ENCODE measurements at places on chromosomes 12 and 14. TPM values are rescaled to one million over a fixed set of nuclear protein-coding genes. Genes with fewer than 3 reads are reported as not detected.

- no peak for DNase-seq
Observed at GRCh38 chr14:34386865-34387485, 75.1 kb downstream of the SPTSSA start.

GRCh38 chr12:39405580-39405979, 37.3 kb downstream of the KIF21A start:
- no peak for DNase-seq

- no peak for DNase-seq
Observed at GRCh38 chr14:38616959-38617358, 361.1 kb upstream of the CLEC14A start.

DNA sequence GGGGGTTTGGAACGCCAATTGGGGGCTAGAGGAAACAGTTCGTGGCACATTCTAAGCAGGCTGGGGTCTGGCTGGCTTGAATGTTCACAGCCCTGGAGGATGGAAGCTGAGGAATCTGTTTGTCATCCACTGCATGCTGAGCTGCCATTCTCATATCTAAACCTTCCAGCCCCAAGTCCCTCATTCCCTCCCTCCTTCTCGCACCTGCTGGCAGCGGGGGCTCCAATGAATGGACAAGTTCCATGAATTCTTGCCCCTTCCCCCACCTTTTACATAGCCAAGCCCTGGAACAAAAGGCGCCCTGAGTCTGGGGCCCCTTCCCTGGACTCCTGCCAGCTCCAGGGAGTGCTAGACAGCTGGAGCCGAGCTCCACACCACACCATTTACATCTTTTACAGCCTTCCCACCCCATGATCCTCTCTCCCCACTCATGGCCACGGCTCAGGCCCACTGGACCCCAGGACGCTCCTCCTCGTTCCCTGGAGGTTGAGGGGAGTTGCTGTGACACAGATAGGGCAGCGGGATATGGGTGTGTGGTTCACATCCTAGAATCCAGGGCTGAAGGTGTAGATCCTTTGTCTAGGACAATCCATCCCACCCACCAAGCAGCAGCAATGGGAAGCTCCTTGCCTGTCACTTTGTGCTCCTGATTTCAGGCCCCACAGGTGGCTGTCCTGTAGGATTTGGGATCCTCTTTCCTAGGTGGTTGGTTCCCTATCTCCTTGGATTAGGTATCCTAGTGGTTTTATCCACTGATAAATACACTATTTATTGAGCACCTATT, 21.7 kb upstream of the VRTN start:
- no peak for DNase-seq

- no peak for DNase-seq
Observed at GRCh38 chr14:59055006-59055405, 133.5 kb upstream of the DAAM1 start.

DNA sequence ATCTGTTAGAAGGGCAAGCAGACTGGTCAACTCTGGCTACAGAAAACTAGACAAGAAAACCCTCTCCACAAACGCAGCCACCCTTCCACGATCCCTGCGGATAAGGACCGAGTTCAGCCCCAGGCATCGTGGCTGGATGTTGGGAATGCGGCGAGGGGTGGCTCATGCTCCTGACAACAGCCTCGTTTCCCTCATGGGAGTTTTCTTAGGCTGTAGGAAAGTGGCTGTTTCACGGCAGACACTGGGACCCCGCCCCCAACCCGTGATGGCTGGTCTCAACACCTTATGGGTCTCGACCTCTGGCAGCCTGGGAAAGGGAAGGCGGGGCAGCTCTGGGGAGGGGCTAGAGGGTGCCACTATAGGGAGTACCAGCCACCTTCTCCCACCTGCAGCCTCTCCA, 123.3 kb downstream of the RFLNA start:
- DNase-seq: no peak

- DNase-seq: no peak
Observed at GRCh38 chr14:22427771-22428231, 161.2 kb downstream of the DAD1 start.

DNA sequence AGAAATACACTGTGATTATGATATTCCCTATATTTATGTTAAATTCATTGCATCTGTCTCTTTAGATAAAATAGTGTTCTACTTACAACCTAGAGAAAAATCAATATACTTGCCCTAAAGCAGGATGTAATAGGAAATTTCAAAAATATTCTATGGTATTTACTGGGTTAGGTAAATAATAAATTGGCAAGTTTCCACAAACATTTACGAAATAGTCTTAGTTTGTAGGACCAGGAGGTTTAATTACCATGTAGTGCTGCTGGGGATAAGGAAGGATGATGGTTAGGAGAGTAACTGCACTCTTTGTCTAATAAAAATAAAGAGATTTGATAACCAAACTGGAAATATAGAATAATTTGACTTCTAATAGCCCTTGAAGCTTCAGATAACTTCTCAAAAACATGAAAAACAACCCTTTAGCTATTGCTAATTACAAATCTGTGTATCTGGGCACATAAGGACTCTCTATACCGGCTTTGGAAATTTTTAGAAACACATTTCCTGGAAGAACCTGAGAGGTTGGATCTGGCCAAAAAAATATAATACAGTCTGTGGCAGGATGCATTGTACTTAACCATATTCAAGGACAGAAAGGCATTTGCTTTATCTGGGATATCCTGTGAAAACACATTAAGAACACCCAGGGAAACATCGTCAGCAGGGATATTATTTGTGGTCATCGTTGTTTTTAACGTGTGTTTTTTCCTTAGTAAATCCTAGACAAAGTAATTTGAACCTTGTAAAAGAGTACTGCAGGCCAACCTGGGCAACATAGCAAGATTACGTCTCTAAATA, 36.7 kb upstream of the TMCC3 start:
- no peak for DNase-seq

- no peak for DNase-seq
Observed at GRCh38 chr14:60154671-60155070, 10.5 kb downstream of the DHRS7 start.

DNA sequence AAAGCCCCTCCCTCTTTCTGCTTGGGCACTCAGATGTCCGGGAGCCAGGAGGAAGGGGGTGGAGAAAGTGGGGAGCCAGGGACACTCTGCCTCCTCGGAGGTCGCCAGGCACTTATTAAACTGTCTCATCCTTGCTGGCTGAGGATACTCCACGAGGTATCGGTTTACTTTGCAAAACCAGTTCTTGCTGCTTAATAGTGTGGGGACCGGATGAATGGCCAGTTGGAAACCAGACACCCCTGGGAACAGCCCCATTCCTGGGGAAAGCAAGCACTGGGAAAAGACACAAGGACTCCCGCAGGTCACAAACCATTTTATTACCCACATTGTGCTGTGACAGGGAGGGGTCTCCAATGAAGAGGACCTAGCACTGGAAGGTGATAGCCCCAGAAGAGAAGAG, 34.2 kb downstream of the CCDC88C start:
- DNase-seq: no peak

- DNase-seq: no peak
Observed at GRCh38 chr12:46887870-46888269, 62.1 kb upstream of the SLC38A4 start.

- no peak for DNase-seq
Observed at GRCh38 chr14:99186956-99187690, 84.9 kb downstream of the BCL11B start.

GRCh38 chr12:7832059-7832696, 40.5 kb downstream of the SLC2A14 start:
- DNase-seq: no peak

GRCh38 chr12:127942981-127943380, 324.0 kb upstream of the TMEM132C start:
- DNase-seq: no peak

- no peak for DNase-seq
Observed at GRCh38 chr12:27619308-27619707, 76.9 kb upstream of the REP15 start.

- DNase-seq: no peak
Observed at GRCh38 chr12:105221583-105222283, 14.2 kb downstream of the APPL2 start.

DNA sequence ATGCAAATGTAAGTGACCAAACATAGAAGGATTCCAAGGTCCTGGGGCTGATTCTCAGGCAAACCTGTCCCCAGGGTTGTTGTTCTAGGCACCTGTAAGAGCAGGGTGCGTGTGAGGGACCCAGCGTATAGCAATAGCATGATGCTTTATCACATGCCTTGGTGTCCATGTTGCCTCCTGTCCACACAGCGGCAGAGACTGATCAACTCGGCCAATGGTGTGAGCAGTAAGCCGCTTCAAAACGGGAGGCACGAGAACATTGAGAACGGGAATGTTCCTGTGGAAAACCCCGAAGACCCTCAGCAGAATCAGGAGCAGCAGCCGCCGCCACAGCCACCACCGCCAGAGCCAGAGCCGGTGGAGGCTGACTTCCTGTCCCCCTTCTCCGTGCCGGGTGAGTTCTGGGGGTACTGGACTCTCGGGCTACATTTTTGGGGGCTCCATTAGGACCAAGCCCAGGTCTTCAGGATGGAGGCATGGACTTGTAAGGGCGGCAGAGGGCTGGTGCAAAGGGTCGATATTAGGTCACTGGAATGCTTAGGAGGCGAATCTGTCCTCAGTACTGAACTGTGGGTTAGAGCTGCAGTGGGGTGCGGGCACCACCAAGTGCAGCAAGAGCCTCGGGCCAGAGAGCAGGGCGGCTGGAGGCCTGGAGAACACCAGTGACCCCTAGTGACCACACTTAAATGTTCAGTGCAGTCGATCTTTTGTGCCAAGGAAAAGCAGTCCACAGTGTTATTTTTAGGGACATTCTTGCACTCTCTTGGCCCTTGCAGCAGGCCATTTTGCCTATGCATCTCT, 57.2 kb upstream of the RIN3 start:
- no peak for DNase-seq

DNA sequence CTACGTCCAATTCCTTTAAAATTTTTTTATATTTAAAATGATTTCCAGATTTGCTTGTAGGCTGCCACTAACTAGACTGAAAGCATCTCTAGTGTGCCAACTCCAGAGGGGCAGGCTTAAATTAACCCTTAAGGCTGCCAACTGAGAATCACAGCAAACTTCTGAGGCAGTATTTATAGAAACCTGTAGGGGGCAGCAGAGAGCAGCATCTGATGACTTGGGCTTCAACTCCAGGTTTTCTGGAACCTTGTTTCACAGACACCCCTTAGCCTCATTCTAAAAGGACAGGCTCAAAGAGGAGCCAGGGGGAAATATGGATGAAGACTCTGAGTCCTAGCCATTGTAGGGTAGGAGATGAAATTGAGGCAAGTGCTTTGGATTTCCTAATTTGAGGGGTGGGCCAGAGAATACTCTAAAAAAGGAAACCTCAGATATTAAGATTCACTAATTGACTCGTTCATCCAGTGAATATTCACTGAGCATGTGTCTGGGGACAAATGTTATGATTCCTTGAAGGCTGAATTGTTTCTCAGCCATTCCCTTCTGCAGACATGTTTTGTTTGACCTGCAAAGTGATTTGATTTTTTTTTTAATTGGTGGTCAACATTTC, 63.3 kb upstream of the HSPB8 start:
- DNase-seq: no peak

DNA sequence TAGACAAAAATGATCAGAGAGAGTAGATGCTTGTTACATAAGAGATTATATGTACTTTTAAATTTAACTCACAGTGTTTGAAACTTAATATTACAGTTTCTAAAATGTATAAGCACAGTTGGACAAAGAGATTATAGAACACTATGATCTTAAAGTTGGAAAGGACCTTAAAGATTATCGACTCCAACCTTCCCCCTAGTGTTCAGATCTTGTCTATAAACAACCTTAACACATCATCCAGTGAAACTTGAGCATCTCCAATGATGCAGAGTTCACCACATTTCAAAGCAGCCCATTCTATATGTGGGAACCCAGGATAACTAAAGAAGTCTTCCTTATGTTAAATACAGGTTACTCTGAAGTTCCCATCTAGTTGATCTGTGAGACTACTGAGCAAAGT, 480.8 kb downstream of the RMST start:
- no peak for DNase-seq

DNA sequence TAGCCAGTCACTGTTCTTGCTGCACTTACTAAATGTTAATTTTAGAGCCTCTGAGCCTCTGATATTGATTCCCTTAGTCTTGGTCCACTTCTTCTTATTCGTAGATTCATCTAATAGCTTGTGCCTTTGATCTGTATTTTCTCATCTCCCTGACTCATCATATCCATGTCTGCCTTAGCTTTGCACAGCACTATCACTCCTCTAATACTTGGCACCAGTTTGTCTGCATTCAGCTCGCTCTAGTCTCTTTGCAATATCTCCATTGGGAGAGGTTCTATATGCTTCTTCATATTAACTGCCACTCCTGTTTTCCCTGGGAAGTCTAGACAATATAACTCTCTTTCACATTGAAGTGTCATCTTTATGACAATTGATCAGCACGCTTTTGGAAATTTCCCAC, 68.5 kb upstream of the CSRP2 start:
- no peak for DNase-seq

DNA sequence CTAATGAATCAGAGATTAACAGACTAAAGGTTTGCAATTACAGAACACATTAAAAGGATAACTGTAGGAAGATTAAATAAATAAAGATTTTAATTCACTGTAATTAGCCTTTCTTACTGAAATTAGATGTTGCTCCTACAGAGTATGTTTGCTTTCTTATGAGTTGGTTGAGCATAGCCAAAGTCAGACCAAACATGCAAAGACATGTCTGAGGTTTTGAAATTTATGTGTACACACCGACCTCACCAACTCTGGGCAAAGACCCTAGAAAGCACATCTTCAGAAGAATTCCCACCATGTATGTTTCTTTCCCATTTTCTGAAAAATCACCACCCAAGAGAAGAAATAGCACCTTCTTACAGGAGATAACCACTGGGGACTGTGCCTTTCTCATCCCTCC, 159.2 kb downstream of the PAX9 start:
- no peak for DNase-seq

- DNase-seq: no peak
Observed at GRCh38 chr12:70083677-70084020, 159.6 kb upstream of the CNOT2 start.

GRCh38 chr14:61573321-61573720, 122.0 kb upstream of the HIF1A start:
- DNase-seq: no peak

DNA sequence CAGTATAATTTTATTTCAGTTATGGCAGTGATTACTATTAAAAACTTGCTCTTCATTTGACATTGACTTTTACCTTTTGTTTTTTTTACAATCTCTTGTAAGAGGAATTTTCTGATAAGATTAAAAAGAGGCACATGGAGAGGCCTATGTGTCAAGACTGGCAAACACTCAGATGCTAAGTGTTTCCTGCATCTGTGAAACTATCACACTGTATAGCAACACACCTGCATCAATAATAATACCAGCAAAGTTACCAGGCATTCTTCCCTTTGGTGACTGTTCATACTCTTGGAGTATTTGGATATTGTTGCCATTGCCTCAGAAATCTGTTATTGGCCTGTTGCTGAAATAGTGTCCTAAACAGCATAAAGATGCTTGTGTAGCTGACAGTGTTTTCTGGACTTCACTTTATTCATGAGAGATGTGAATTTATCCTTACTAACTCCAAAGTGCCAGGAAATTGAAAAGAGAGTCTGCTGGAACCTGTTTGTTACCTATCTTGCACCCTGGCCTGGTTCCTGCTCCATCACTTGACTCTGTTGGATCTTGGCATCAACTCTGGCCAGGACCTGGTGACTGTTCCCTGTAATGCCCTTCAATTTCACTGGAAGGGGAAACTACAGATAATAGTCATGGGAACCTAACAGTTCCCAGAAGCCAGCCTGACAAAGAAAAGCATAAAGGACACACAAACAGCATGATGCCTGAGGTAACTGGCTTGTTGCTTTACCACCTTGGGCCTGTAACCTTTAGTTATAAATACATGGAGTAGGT, 19.8 kb downstream of the SLC16A7 start:
- DNase-seq: no peak

RILPL2 gene
- 9.1 TPM for total RNA-seq

ARHGEF25 gene
- total RNA-seq: 19.2 TPM

TAS2R19 gene
- total RNA-seq: 10.5 TPM

COCH gene
- 1.6 TPM for total RNA-seq

LRRC9 gene
- 0.16 TPM for total RNA-seq

HOTAIR gene
- 0.73 TPM for total RNA-seq

GDF11 gene
- total RNA-seq: 0.88 TPM
